ENCODE measurements at places on chromosomes 6 and 20.

GRCh38 chr6:34982424-34982852 lies 93.4 kb downstream of the ANKS1A start:
- no peak for DNase-seq

- DNase-seq = no peak
Observed at GRCh38 chr20:45358282-45359068, 4.5 kb upstream of the SYS1 start.

DNA sequence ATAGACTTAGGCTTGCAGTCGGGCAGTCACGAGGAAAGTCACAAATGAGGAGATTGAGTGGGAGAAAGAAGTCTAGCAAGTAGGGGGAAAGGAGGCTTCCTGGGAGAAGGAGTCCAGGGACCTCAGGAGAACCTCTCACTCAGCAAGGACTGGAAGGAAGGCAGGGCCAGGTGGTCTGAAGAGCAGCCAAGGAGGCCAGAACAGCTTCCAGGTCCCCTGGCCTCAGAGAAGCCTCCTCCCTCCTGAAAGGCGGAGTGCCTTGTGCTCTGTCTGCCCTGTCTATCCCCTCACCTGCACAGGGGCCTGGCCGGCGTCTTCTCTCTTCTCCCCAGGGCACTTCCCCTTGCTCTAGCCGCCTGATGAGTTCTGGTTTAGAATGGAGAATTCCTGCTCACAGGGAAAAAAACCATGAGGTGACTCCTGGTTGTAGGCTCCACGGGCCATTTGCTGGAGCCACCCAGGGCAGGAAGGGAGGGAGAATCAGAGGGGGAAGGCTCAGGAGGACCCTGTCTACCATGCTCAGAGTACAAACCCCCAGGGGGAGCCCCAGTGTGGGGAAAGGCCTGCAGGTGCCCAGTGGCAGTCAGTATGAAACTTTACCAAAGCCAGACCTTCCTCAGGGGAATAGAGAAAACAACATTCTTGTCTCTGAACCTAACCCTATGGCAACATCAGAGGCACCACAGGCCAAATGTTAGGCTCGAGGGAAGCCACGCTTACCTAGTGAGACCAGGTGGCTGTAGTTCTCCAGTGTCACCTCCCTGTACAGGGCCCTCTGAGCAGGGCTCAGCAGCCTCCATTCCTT lies 11.2 kb downstream of the ZNF337 start:
- DNase-seq = no peak

DNA sequence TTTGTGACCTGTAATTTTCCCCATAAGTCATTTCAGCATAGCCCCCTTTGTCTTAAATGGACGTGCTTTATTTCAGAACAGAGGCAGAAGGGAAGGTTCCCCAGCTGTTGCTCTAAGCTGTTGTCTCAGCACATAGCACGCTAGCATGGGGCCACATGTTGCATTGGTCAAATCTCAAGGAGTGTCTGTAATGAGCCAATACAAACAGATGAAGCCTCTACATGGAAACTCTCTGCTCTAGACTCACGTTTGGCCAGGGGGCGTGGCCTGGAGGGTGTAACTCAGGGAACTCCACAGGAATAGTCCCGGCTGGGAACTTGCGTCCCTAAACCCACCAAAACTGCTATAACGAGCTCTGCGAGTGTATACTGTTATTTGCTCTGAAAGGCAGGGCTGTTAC lies 35.2 kb upstream of the SLC22A2 start:
- DNase-seq = no peak

- DNase-seq = no peak
Observed at GRCh38 chr20:59428441-59429205, 128.2 kb downstream of the EDN3 start.

DNA sequence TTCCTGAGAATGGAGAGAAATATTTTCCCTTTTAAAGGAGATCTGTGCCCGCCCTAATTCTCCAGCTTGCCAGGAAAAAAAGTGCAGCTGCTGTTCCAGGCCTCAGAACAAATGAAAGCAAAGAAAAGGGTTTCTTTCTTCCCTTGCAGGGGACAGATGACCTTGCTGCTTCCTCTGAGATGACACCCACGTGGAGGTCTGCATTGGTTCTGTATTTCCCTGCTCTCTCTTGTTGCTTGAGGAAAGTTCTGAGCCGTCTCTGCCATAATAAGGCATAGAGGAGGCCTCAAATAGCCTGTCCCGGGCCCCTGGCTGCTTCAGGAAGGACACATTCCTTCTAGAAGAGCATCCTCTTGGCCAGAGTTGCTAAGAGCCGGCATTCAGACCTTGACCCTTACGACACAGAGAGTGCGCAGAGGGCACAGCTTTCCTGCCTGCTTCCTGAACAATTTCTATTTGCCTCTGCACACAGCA lies 501.8 kb upstream of the SULF2 start:
- DNase-seq = no peak

- DNase-seq = no peak
Observed at GRCh38 chr6:119076173-119076572, 2.3 kb downstream of the FAM184A start.

GRCh38 chr20:35489717-35490116 lies 34.3 kb downstream of the CEP250 start:
- DNase-seq = no peak

- DNase-seq = no peak
Observed at GRCh38 chr6:88867841-88868731, 95.3 kb downstream of the RNGTT start.

GRCh38 chr20:33693741-33694638 lies 7.8 kb upstream of the E2F1 start:
- DNase-seq = no peak

- no peak for DNase-seq
Observed at GRCh38 chr6:124389127-124389526, 573.1 kb upstream of the RNF217 start.

DNA sequence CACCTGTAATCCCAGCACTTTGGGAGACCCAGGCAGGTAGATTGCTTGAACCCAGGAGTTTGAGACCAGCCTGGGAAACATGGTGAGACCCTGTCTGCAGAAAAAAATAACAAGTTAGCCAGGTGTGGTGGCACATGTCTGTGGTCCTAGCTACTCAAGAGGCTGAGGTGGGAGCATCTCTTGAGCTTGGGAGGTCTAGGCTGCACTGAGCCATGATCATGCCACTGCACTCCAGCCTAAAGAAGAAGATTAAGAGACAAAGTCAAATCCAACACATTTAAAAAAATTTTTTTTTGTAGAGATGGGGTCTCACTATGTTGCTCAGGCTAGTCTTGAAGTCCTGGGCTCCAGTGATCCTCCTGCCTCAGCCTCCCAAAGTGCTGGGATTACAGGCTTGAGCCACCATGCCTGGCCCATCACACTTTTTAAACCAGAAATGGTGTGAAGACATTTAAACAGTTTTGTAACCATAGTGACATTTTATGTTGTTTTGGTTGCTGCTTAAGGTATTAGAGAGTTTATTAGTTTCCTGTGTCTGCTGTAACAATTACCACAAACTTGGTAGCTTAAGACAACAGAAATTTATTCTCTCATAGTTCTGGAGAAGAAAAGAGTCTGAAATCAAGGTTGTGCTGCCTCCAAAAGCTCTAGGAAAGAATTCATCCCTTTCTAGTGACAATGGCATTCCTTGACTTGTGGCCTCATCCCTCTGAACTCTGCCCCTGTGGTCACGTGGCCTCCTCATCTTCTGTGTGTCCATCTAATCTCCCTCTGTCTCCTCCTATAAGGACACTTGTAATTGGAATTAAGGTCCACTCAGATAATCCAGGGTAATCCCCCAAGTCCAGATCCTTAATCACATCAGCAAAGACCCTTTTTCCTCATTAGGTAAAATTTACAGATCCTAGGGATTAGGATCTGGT lies 104.6 kb upstream of the TNFAIP3 start:
- DNase-seq = no peak

- no peak for DNase-seq
Observed at GRCh38 chr6:4804095-4804494, 27.9 kb downstream of the CDYL start.

DNA sequence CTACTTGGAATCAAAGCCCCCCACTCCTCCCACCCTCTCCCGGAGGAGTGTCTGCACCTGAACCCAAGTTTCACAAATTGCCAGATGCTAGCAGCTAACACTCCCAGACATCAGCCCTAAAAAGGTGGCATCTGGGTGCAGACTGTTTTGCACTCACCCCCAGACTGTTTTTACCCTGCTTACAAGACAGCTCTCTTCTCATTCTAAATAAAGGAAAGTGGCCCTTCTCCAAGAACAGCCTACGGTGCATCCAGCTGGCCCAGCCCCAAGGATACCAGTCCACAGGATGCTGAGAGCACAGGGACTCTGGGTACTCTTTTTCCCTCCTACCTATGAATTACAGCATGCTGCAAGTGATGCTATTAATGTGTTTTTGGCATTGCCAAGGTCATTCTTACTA lies 842.0 kb upstream of the FLRT3 start:
- DNase-seq = no peak

GRCh38 chr6:127923135-127923534 lies 22.3 kb upstream of the THEMIS start:
- no peak for DNase-seq

- no peak for DNase-seq
Observed at GRCh38 chr6:39898625-39899024, 35.6 kb downstream of the MOCS1 start.

GRCh38 chr20:2293486-2293885 lies 2.3 kb upstream of the TGM3 start:
- no peak for DNase-seq

DNA sequence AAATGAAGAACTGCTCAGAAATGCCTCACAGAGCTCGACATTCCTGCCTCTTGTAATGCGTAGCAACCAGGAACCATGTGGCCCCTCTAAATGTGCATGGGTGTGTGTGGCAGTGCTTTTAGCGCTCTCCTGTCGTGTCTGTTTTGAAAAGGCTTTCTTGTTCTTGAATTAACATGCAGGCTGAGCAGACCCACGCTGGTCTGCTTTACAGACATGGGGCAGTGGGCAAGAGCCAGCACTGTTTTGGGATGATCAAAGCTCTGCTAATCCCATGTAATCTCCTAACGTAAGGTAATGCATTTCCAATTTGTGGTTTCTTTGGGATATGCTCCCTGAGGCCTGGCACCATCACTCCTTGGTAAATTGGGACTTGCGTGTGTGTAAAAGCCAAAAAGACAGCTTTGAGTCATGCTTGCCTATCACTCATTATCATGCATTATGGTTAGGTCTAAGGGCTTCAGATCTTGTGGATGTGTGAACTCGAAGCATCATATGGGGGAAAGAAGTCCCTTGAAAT lies 11.8 kb downstream of the RIPOR2 start:
- no peak for DNase-seq

DNA sequence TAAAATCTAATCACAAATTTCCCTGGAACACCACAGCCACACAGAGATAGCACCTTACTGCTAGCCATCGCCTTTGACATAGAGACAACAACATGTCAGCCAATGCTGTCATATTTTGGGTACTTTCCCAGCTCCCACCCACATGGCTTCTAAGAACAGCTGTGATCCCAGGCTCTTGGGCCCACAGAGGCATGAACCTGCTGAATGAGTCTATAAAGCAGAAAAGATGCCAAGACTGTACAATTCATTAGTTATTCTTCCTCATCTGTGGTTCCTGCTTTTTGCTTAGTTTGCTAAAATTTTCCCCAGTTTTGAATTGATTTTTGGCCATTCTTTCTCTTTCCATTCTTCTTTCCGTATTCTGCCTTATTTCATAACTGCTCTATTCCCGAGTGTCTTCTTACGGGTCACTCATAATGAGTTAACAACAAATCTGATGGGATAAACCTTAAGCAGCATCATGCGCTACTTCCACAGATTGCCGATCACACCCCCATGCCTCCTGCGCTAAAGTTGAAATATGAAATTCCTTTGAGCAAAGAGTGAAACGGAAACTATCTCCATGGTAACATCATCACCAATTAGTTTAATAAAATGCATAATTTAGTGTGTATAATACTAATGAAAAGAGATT lies 327.3 kb upstream of the HSF2 start:
- no peak for DNase-seq

DNA sequence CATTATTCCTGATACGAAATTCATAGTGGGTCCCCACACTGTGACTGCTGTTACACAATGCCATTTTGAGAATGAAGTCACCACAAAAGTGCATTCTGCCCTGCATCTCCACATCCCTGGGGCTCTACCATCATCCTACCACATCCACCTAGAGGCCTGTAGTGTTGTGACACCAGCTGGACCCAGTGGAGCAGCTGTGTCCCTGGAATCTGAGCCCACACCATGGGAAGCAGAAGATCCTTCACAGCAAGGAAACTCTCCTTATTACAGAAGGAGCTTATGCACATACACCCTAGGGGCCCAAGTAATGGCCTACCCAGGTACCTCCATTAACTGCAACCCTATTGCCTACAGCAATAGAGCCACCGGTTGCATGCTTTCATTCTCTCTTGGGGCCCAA lies 566.6 kb upstream of the EPHA7 start:
- no peak for DNase-seq

DNA sequence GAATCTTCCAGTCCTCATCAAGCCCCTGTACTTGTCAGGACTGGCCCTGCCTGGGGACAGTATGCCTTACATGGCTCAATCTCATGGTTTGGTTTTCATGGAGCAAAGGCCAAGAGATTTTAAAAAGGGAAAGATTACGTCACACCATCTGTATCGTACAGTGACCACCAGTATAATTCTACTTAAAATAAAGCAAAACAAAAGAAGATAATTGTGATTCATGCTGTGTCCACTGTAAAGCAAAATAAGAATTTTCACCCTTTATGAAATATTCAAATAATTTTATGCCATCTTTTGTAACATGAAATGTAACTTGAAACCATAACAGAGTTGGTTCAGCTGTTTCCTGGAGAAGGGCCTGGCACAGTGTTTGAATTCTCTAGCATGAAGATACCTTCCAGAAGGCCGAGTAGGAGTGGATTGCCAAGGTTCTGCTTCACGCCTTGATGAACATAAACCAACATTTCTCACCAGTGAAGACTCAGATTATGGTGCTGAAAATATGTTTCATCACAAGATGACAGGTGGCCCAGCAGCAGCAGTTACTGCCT lies 486.5 kb downstream of the RFPL4B start:
- no peak for DNase-seq

DNA sequence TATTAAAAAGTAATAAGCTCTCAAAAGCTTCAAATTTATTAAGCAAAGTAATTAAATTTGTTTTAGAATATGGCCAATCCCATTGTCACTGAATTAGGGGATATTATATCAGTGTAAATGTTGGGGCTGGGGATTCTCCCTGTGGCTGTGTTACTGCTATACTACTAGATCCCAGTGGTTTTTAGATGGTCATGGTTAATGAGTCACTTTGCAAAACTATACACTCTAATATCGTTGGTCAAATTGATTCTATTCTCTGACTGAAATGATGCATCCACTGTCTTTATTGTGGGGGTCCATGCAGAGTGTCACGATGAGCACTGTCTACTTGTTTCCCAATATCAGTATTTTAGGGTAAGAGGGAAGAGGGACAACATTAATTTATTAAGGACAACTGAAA lies 336.9 kb upstream of the PREP start:
- DNase-seq = no peak

GRCh38 chr6:20328266-20328923 lies 73.3 kb upstream of the E2F3 start:
- DNase-seq = no peak

GRCh38 chr20:12925863-12926793 lies 82.6 kb upstream of the SPTLC3 start:
- DNase-seq = no peak

DNA sequence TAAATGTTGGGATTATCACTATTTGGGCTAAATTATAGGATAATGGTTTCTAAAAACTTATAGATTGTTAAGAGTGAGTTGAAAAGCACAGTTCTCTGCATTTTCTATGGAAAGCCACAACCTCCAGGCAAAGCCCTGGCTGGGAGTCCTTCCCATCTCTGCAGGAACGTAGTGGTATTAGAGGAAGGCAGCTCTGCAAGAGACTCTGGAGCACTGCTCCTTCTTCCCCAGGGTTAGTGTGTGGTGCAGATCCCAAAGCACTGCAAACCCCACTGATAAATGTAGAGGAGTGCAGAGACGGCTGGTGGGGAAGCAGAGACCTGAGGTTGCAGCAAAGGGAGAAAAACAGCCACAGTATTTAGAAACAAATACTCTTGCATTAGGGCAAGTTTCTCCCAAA lies 225.3 kb downstream of the TINAG start:
- DNase-seq = no peak

Measured in spleen (tissue), 13 donors.